ENCODE measurements at places on chromosomes 11 and 22.
A peak's percentile ranks its signal among the peaks of the same experiment; 100 is the strongest.

GRCh38 chr22:29217827-29218757, 12.4 kb downstream of the EMID1 start:
- no peak for DNase-seq

GRCh38 chr11:100832829-100833228, 145.7 kb downstream of the ARHGAP42 start:
- no peak for DNase-seq

- DNase-seq = peak; percentile 38
These were observed 9.9 kb upstream of the OR8D2 start for GRCh38 chr11:124329787-124330478.

DNA sequence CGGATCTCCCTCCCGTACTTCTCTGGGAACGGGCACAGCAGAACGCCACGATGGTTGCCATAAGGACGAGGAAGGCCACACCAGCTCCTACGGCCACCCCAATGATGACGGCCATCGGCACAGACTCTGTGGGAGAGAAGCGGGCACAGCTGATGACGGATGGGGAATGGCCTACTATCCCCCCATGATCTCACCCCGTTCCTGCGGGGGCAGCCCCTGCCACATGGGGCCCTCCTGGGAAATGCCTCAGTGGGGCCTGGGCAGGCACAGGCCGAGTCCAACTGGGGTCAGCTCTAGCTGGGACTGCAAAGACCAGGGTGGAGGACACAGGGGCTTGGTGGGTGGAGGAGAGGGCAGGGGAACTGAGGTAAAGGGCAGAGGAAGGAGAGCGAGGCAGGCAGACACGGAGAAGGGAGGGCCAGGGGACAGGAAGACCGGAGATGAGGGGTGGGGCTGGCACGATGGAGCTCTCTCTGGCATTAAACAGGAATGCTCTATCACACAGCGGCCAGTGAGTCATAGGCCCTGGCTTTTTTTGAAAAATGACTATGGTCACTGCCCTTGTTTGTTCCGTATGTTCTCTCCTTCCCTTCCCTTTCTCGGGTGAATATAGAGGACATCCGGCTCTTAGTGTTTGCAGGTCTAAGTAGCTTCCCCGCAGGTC, 76.0 kb downstream of the ST3GAL4 start:
- no peak for DNase-seq

DNA sequence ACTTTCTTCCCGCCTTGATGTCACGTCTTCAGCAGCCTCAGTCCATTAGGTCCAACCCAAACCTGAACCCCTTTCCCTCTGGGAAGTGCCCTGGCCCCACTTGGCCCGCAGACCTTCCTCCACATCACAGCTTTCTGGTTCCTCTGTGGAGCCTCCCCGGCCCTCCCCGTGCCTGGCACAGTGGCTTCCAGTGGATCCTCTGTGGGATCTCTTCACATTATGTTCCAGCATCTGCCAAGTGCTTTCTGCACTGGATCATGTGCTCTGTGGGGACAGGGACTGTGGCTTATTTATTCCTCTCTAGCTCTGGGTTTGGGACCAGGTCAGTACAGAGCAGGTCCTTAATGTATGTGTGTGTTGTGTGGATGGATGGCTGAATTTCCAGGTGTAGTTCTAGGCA, 30.9 kb downstream of the POLR3H start:
- no peak for DNase-seq

- DNase-seq = no peak
These were observed 128.8 kb downstream of the RASSF10 start for GRCh38 chr11:13137844-13138301.

GRCh38 chr11:47512701-47513100, 40.2 kb downstream of the CELF1 start:
- DNase-seq = no peak

GRCh38 chr11:65152122-65152521, 17.8 kb upstream of the SYVN1 start:
- peak; percentile 35 for DNase-seq

GRCh38 chr11:4960877-4961276, 5.4 kb upstream of the OR51A2 start:
- DNase-seq = no peak

DNA sequence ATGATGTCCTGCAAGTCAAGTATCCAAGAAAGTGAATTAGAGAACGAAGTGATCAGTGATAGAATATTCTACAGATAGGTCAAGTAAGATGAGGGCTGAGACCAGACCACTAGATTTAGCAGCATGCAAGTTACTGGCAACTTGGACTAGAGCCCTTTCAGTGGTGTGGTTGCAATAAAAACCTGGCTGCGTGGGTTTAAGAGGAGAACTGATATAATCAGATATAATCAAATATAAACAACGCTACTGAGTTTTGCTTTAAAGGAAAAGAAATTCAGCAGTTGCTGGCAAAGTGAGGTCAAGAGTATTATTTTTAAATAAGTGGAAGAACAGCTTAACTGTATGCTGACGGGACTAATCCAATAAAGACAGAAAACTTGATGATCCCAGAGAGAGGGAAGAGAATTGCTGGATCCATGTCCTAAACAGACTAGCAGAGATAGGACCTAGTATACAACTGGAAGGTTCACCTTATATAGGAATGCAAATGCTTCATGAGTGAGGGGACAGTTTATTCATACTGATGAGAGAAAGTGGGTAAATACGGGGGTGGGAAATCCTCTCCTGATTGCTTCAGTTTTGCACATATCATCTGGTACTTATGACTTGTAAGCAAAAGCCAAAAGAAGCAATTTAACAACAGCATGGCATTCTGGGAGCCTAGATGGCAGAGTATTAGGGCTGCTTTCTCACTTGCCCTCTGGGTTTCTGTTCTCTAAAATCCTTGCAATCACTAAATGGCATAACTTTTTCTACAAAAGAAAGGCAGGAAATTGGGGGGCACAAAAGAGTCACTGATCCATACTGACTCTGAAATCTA, 146.2 kb downstream of the RBFOX2 start:
- DNase-seq = no peak

DNA sequence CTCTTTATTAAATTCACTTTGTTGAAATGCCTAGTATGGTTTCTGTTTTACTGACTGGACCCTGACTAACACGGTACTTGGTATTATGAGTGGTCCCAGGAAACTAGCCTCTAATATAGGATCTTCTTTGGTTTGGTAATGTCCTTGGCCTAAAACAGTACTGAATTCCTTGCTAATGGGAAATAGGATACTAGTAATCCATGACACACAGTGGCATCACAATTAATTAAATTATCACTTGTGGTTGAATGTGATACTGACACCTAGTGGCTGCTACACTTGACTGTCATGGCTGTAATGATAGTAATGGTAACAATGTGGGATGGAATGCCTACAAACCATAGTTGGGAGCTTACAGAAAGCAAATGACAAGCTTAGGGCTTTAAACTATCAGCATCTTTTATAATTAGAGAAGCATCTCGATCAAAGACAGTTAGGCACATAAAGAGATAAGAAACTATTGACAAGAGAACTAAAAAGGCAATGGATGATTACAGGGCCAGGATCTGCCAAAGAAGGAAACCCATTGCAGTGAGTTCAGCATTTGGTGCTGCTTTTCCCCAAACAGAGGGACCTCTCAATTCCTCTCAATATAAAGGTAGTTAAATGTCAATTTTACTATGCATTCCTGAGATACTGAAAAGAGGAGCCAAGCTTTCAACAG, 8.6 kb downstream of the DNHD1 start:
- peak; percentile 39 for DNase-seq

DNA sequence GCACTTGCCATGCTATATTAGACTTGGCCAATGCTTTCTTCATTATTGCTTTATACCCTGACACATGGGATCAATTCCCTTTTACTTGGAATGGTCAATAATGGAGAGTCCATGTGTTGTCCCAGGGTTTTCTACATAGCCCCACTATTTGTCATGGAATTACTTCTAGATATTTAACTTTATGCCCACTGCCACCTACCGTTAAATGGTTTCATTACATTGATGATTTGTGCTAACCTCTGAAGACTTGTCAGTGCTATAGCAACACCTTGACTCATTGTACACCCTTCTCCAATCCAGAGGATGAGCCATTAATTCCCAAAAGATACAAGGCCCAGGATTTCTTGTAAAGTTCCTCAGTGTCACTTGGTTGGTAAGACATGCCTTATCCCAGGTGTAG, 31.4 kb upstream of the SLC22A25 start:
- no peak for DNase-seq

DNA sequence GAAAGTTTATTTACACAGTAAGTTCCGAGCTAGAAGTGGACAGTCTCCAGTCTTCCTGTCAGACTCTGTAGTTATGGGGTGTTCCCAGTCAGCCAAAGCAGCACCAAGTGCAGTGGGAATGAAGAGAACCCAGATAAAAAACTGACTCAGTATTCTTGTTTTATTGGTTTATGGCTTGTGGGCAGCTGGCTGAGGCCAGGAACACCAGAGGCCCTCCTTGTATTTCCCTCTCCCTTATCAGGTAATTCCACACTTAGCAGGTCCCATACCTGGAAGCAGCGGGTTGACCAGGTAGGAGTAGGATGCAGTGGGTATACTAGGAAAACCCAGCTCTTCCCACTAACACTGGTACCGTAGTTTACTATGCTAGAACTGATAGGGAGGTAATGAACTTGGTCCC, 3.5 kb upstream of the BACE1-AS start:
- DNase-seq = no peak

GRCh38 chr22:42807185-42807584, 49.9 kb downstream of the ARFGAP3 start:
- no peak for DNase-seq

- DNase-seq = no peak
These were observed 12.6 kb downstream of the SERPIND1 start for GRCh38 chr22:20786536-20786979.

DNA sequence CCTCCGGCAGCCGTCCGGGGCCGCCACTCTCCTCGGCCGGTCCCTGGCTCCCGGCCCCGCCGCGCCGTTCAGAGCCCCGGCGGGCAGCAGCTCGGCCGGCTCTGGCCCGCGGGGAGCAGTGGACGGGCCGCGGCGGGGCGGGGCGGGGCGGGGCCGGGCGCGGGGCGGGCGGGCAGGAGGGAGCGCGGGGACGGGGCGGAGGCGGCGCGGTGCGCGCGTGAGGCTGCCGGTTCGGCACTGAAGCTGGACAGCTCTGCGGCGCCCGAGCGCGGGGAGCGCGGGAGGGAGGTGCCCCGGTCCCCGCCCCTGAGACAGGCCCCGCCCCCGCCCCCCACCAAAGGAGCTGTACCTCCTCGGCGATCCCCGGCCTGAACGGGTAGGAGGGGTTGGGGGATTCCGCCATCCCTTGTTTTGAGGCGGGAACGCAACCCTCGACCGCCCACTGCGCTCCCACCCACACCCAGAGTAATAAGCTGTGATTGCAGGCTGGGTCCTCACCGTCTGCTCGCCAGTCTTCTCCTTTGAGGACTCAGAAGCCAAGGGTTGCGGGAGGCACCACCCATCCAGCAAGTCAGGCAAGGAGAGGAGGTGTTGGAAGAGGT, at the start of gene DRD2:
TSS of gene DRD2 (minus strand) at position 239 of the 602 bp plus-strand sequence. CDS start 50,747 bp downstream, outside the sequence.
- DNase-seq = no peak

DNA sequence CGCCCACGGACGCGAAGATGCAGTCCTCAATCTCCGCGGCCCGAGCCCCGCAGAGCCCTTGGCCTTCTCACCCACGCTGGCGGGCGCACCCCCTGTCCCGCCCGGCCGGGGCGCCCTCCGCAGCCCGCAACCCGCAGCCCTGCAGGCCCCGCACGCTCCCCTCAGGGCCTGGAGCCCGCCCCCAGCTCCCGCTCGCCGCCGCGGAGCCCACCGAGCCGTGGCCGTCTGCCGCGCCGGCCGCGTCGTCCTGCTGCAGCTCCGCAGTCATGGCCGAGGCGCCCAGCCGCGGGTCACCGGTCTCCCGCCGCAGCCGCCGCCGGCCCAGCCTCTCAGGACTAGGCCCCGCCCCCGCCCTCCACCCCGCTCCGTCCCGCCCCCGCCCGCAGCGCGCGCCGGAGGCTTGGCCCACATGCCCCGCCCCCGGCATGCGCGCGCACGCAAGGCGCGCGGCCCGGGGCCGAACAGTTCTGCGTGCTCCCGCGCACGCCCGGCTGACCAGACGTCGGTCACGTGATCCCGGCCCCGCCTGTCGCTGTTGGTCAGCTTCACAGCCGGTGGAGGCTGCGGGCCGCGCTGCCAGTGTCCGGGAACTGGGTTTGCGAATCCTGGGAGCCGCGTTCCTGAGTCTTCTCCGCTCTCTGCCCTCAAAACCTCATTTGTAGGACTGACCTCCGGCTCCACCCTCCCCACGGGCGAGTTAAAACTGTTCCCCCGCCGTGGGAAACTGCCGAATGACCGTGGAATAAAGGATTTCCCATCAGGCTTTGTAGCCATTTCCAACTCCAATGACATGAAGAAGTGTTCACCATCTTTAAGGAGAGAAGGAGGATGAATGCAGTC, at the start of gene USP28:
TSS of gene USP28 (minus strand) at position 339 of the 840 bp plus-strand sequence. CDS start at position 268, 71 bp downstream.
- peak; percentile 100 for DNase-seq

DNA sequence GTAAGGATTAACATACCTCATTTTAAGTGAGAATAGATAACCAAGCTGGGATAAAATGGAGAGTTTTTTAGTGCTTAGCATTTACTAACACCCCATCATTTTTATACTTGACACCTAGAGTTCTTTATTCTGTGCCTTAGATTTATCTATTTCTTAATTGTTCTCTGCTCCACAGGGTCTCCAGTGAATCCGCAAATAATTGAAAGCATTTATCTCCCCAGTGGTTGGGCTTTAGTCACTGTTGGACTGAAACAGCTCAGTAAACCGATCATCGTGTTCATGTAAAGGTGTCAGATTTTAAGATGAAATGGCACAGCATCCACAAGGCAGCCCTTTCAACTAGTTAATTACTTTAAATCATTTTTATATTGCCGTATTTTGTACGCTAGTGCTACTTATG, 17.8 kb upstream of the GRIA4 start:
- no peak for DNase-seq

DNA sequence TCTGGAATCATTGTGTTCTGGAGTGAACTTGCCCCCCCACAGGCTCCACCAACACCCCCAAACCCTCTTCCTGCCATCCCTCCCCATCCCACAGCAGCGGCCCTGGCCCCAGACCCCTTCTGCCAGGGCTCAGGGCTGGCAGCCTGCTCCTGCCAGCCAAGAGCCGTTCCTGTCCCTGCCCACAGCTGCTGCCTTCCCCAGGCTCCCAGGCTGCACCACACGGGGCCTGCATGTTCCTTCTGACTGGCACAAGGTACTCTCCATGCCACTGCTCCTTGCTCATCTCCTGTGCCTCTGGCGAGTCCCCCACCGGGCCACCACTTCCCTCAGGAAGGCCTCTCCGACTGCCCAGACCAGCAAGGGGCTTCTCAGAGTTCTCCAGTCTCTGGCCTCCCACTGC, 4.9 kb downstream of the GP1BB start:
- no peak for DNase-seq

DNA sequence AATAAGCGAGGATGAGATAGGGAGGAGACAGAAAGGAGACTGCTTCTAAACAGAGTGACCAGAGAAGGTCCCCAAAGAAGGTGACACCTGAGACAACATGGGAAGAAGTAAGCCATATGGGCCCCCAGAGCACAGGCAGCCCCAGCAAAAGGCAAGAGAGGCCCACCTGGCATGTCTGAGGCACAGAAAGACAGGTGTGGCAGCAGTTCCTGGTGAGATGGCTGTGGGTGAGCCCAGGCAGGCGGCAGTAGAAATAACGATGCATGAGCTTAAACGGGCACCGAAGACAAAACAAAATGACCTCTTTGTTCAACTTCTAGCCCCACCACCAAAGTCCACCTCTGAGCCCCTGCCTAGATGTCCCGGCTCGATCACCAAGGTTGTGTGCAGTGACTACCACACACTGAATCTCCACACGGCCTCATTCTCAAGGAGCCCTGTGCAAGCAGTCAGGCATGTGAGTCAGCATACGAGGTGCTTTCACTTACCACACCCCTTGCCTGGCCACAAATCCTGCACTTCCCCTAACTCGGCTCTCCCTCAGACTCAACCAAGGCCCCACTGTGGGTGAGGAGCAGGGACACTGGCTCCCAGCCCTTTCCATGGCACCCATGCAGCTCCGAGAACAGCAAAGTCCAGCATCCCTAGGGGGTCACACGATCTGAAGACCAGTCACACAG, 77.6 kb downstream of the PACSIN2 start:
- DNase-seq = peak; percentile 82

GRCh38 chr11:12043221-12043620, 34.8 kb upstream of the DKK3 start:
- no peak for DNase-seq
